K562 (cell line): ENCODE measurements at places on chromosomes 12 and 14. TPM values are rescaled to one million over a fixed set of nuclear protein-coding genes. Genes with fewer than 3 reads are reported as not detected.
A peak's percentile ranks its signal among the peaks of the same experiment; 100 is the strongest.

The TAS2R30 gene
- total RNA-seq: 0.87 and 0.93 TPM in 2 replicates

The LRTM2 gene
- total RNA-seq: not detected in 2 replicates

DNA sequence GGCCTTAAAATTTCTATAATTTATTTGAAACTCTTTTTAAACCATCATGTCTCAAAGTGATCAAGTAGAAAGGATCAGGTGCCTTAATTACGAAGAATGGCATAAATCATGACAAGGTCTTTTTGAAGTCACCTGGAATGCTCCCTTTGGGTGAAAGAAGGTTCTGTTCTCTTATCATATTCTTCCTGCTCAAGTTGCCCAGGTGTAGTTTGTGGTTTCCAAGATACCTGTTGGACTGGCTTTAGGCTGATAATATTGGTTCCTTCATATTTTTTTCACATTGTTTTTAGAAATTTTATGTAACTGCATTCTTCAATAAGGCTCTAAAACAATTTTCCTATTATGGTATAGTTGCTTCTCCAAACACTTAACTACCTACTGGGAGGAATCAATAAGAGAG, 29.2 kb downstream of the RASSF3 start:
- H3K27ac ChIP-seq: no peak overlapping the region
- peaks cover 9% of the 10 kb centered on the region; the same call in 2 of the 3 replicates for H3K36me3 ChIP-seq
- H3K27me3 ChIP-seq: no peaks in the 10 kb centered on the region
- DNase-seq: no peak

The CCDC177 gene
- not detected in 2 replicates for total RNA-seq

GRCh38 chr12:12724421-12725085, 7.4 kb downstream of the CDKN1B start:
- H3K27me3 ChIP-seq: no peaks in the 10 kb centered on the region
- peaks cover 27% of the 10 kb centered on the region for H3K36me3 ChIP-seq

The CLEC4C gene
- not detected in 2 replicates for total RNA-seq

The VDR gene
- 4.2 and 4.8 TPM in 2 replicates for total RNA-seq

DNA sequence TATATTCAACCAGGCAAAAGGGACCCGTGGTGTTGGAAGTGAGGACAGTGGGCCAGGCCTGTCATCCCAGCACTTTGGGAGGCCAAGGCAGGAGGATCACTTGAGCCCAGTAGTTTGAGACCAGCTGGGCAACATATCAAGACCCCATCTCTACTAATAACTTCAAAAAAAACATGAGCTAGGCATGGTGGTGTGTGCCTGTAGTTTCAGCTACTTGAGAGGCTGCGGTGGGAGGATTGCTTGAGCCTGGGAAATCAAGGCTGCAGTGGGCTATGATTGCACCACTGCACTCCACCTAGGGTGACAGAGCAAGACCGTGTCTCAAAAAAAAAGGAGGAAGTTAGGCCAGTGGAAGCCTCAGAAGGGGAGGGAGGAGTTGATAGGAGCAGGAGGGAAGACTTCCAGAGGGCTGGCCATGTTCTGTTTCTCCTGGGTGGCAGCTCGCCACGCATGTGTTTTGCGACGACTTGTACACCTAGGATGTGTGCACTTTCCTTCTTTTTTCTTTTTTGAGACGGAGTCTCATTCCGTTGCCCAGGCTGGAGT, 10.1 kb downstream of the SLC25A29 start:
- DNase-seq: no peak
- no peak overlapping the region for H3K4me3 ChIP-seq
- H3K36me3 ChIP-seq: no peaks in the 10 kb centered on the region
- H3K4me1 ChIP-seq: peaks cover 29% of the 10 kb centered on the region

The ANKS1B gene
- total RNA-seq: not detected in 2 replicates

DNA sequence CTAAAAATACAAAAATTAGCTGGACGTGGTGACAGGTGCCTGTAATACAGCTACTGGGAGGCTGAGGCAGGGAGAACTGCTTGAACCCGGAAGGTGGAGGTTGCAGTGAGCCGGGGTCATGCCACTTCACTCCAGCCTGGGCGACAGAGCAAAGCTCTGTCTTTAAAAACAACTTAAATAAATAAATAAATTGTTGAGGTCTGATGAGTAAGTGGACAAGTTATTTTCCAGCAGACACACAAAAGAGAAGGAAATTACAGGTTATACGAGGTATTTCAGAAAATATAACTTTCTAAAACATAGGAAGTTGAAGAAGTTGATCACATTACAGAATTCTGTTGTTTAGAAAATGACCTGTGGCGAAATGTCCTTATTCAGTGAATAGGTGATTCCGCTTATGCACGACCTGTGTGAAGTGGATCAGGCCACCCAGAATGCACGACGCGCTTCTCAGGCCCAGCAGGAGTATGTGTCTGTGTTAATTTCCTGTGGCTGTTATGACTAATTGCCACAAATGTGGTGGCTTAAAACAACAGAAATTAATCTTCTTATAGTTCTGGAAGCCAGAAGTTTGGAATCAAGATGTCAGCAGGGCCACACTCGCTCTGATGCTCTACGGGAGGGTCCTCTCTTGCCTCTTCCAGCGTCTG, 38.1 kb downstream of the P2RX7 start:
- no peaks in the 10 kb centered on the region for H3K27me3 ChIP-seq
- no peak for DNase-seq
- no peaks in the 10 kb centered on the region for H3K36me3 ChIP-seq
- no peaks in the 10 kb centered on the region; the same call in 1 of the 2 replicates for H3K4me1 ChIP-seq

The NANOG gene
- total RNA-seq: 0.04 and 0.38 TPM in 2 replicates

The TRPV4 gene
- total RNA-seq: not detected in 2 replicates

- no peak overlapping the region for H3K4me3 ChIP-seq
- DNase-seq: no peak
- H3K36me3 ChIP-seq: peaks cover 9% of the 10 kb centered on the region; the same call in 2 of the 3 replicates
Measured at GRCh38 chr12:91397866-91398532, 215.4 kb upstream of the DCN start.

The ATL1 gene
- 0.16 TPM in 1 of 2 replicates, not detected in the other for total RNA-seq

DNA sequence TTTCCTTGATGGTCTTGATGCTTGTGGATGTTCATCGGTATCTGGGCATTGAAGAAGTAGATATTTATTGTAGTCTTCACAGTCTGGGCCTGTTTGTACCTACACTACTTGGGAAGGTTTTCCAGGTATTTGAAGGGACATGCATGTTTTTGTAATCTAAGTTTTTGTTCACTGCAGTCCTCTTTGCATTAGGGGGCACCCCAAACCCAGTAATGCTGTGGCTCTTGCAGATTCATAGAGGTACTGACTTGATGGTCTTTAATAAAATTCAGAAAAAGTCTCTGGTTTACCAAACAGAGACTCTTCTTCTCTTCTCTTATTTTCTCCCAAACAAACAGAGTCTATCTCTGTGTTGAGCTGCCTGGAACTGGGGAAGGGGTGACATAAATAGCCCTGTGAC, 150.9 kb upstream of the SLC16A7 start:
- H3K36me3 ChIP-seq: no peaks in the 10 kb centered on the region
- no peaks in the 10 kb centered on the region for H3K4me1 ChIP-seq
- DNase-seq: no peak
- H3K27ac ChIP-seq: no peak overlapping the region

DNA sequence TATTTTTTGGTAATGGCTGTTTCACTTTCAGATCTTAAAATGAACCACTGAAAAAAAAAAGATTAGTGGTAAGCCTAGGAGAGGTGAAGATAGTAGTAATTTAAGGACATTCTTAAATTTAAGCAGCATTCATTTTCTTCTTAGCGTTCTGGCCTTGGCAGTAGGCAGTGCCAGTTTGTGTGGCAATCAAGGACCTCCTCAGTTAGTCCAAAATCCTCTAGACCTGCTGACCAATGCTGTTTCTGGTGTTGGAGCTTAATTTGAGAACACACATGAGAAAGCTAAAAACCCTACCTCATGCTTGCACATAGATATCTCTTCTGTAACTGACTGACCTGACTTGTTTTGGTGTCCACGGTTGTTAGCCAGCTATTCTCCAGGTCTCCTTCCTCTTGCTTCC, 219.8 kb upstream of the RGS6 start:
- no peaks in the 10 kb centered on the region for H3K4me1 ChIP-seq
- no peak overlapping the region for H3K27ac ChIP-seq
- no peaks in the 10 kb centered on the region for H3K27me3 ChIP-seq
- DNase-seq: no peak
- H3K36me3 ChIP-seq: peaks cover 5% of the 10 kb centered on the region; the same call in 1 of the 3 replicates

The PLBD1 gene
- total RNA-seq: 15.9 and 16.4 TPM in 2 replicates

DNA sequence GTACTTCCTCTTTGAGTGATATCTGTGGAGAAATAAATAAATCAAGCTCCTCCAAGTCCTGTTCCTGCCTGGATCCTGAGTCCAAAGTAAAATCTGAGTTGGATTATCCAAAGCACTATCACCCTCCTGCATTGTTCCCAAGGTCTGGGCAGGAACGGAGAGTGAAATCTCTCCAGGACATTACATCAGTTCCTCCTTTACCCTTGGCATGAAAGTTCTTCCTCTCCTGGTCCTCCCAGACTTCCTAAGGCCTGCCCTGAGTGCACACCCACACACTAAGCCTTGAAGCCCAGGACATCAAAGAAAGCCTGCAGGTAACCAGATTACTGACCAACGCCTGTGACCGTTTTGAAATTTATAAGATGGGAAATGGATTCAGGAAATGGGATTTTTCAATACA, 206.8 kb upstream of the BCL2L14 start:
- no peak overlapping the region for H3K27ac ChIP-seq
- H3K4me3 ChIP-seq: no peak overlapping the region
- H3K27me3 ChIP-seq: no peaks in the 10 kb centered on the region
- H3K4me1 ChIP-seq: no peaks in the 10 kb centered on the region
- no peaks in the 10 kb centered on the region for H3K36me3 ChIP-seq
- DNase-seq: no peak

DNA sequence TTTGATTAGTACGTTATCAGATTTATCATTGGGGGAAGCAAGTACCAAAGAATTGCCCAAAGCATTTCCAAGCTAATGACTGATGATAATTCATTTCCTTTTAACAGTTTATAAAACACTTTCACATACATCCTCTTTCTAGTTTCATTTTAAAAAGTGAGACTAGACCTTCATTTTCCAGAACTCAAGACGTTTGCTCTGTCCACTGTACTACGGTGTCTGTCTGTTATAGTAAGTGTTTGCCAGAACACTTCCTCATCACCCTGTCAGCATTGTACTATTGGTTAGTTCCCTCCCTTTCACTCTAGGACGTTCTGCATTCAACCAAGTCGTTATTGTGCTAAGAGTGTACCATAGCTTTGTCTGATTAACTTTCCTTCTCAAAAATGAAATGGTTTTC, 81.7 kb upstream of the TMEM263 start:
- H3K27ac ChIP-seq: no peak overlapping the region
- no peak overlapping the region for H3K4me3 ChIP-seq
- no peak for DNase-seq
- no peaks in the 10 kb centered on the region for H3K4me1 ChIP-seq
- H3K27me3 ChIP-seq: no peaks in the 10 kb centered on the region

GRCh38 chr12:116599285-116600136, 40.3 kb downstream of the MAP1LC3B2 start:
- H3K4me3 ChIP-seq: no peak overlapping the region
- peak overlapping the region; percentile 85 for H3K27ac ChIP-seq
- H3K4me1 ChIP-seq: peaks cover 30% of the 10 kb centered on the region
- no peaks in the 10 kb centered on the region for H3K36me3 ChIP-seq
- H3K27me3 ChIP-seq: no peaks in the 10 kb centered on the region

- H3K36me3 ChIP-seq: no peaks in the 10 kb centered on the region
- no peak for DNase-seq
- no peaks in the 10 kb centered on the region for H3K27me3 ChIP-seq
- no peak overlapping the region for H3K4me3 ChIP-seq
Measured at GRCh38 chr12:91017511-91018263, 12.9 kb upstream of the EPYC start.

The TXNDC16 gene
- total RNA-seq: 5.2 and 6.0 TPM in 2 replicates

- DNase-seq: no peak
- no peak overlapping the region for H3K4me3 ChIP-seq
- H3K4me1 ChIP-seq: peaks cover 7% of the 10 kb centered on the region; the same call in 1 of the 2 replicates
Measured at GRCh38 chr12:19456176-19456575, 16.9 kb downstream of the AEBP2 start.

The SERPINA5 gene
- total RNA-seq: 0.34 and 0.38 TPM in 2 replicates

The DAO gene
- not detected in 2 replicates for total RNA-seq

The EPYC gene
- total RNA-seq: not detected in 2 replicates

The CIDEB gene
- total RNA-seq: 0.07 and 0.35 TPM in 2 replicates

DNA sequence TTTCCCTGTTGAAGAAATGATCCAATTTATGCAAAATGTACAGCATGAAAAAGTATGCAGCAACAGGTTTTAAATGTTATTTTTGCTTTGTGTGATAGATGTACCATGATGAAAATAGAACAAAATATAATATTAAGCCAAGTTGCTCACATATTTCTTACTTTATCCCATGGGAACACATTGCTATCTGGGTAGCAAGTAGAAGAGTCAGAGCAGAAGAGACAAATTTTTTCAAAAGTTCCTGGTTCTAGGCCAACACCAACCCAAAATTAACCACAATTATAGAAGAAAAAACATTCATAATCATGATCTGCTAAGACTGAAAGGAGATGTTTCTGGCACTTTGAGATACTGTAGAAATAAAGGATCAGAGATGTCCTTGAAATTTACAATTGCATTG, 79.9 kb upstream of the SYT10 start:
- no peaks in the 10 kb centered on the region; the same call in 1 of the 2 replicates for H3K4me1 ChIP-seq
- no peaks in the 10 kb centered on the region for H3K27me3 ChIP-seq
- no peak overlapping the region; the same call in 2 of the 3 replicates for H3K27ac ChIP-seq
- no peak overlapping the region for H3K4me3 ChIP-seq
- no peaks in the 10 kb centered on the region for H3K36me3 ChIP-seq

The KRT85 gene
- not detected in 2 replicates for total RNA-seq

The ARHGEF40 gene
- total RNA-seq: 4.6 and 6.3 TPM in 2 replicates

- no peaks in the 10 kb centered on the region for H3K36me3 ChIP-seq
- no peak overlapping the region for H3K4me3 ChIP-seq
- no peak overlapping the region for H3K27ac ChIP-seq
- H3K4me1 ChIP-seq: no peaks in the 10 kb centered on the region
- DNase-seq: no peak
Measured at GRCh38 chr14:65339866-65340265, 72.7 kb upstream of the FUT8 start.

GRCh38 chr12:46516933-46517578, 144.5 kb upstream of the SLC38A2 start:
- H3K4me3 ChIP-seq: no peak overlapping the region
- H3K27ac ChIP-seq: no peak overlapping the region
- no peaks in the 10 kb centered on the region for H3K36me3 ChIP-seq
- no peaks in the 10 kb centered on the region for H3K27me3 ChIP-seq
- DNase-seq: no peak

GRCh38 chr14:92651758-92652406, 96.5 kb downstream of the LGMN start:
- no peaks in the 10 kb centered on the region for H3K4me1 ChIP-seq
- no peaks in the 10 kb centered on the region for H3K36me3 ChIP-seq
- no peak overlapping the region for H3K27ac ChIP-seq
- DNase-seq: no peak
- peaks cover 48% of the 10 kb centered on the region for H3K27me3 ChIP-seq

DNA sequence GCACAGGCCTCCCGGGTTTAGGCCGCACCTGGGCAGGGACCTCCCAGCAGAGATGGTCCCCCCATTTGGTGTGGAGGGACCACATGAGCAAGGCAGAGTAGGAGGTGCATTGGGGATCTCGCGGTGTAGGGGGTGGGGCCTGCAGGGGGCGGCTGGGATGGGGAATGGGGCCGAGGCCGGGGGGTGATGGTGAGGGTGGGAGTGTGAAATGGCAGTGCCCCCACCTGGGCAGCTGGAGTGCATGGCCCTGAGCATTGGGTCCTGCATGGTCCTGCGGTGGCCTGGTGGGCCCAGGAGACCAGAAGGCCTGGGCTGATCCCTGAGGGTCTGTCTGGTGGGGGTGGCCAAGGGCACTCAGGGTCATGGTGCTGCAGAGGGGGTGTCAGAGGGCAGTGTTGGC, 111.8 kb downstream of the KIF26A start:
- no peaks in the 10 kb centered on the region for H3K36me3 ChIP-seq
- DNase-seq: no peak
- no peak overlapping the region for H3K4me3 ChIP-seq
- H3K27ac ChIP-seq: no peak overlapping the region
- no peaks in the 10 kb centered on the region for H3K27me3 ChIP-seq
- H3K4me1 ChIP-seq: no peaks in the 10 kb centered on the region
